Upper lobe of right lung (tissue), 1 donor: ENCODE measurements at places on chromosomes 3 and 15. TPM values are rescaled to one million over a fixed set of nuclear protein-coding genes. Genes with fewer than 3 reads are reported as not detected.

DNA sequence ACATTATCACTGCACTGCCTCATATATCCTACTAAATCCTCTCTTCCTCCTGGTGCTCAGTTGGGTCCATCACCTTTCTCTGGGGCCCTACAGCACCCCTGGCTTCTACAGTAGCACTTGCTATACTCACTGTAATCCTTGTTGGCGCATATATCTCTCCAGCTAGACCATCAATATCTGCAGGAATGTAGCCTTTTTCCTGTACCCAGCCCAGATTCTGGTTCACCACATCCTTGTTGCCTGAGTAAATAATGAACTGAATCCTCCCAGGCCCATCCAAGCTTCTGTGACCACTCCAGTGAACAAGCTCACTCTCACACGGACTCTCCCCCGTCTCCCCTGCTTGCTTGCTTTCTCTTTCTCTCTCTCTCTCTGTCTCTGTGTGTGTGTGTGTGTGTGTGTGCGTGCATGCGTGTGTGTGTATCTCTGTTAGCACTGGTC lies 62.5 kb upstream of the LIPC start:
- H3K4me3 ChIP-seq, result no peak overlapping the region
- H3K36me3 ChIP-seq, result no peaks in the 10 kb centered on the region
- H3K27me3 ChIP-seq, result no peaks in the 10 kb centered on the region
- no peak overlapping the region for H3K27ac ChIP-seq

DNA sequence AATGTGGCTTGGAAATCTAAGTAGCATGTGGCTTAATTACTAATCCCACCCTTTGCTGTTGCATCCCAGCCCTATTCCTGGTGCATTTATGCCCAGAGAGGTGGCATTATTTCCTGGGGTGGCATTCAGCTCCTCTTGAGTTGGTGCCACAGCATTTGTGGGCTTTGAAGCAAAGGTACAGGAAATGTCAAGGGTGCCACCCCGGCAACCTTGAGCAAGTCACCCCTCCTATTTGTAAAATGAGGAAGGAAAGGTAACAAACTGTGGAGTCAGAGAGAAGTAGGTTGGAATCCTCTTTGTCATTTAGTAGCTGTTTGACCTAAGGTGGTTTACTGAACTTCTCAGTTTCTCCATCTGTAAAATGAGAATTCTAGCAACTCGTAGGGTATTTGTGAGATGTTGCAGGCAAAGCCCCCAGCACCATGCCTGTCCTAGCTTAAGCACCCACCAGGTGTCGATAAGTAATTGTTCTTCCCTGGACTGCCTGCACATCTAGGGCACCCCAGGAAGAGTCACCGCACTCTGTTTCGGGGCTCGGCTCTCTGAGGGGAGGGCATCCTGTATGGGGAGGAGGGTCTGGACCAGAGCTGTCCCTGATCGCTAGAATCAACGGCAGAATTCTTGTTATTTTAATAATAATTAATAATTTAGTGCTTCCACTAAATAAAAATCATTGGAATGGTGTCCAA lies 17.1 kb downstream of the ISG20 start:
- DNase-seq, result no peak
- H3K4me3 ChIP-seq, result no peak overlapping the region
- H3K36me3 ChIP-seq, result no peaks in the 10 kb centered on the region
- no peaks in the 10 kb centered on the region for H3K27me3 ChIP-seq
- no peaks in the 10 kb centered on the region for H3K4me1 ChIP-seq

Gene TGM4
- not detected for total RNA-seq

Gene DPPA2
- not detected for total RNA-seq

DNA sequence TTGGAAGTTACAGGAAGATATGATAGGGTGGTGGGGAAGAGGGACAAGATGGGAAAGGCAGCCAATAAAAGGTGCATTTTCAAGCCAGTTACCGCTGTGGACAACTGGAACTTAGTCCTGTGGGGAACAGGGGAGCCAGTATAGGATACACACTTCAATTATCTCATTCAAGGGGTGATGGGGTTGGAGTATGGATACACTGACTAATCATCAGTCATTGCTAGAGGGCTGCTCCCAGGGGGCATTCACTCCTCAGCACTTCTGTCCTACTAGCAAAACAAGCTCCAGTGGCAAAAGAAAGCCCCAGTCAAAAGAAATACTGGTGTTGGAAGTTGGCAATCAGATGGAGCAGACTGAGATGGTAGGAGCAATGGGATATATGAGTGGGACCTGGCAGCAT lies 183.4 kb upstream of the GADL1 start:
- no peak overlapping the region for H3K27ac ChIP-seq
- H3K4me1 ChIP-seq, result no peaks in the 10 kb centered on the region
- H3K4me3 ChIP-seq, result no peak overlapping the region
- DNase-seq, result no peak
- no peaks in the 10 kb centered on the region for H3K27me3 ChIP-seq

Gene DUOXA1
- 138 TPM for total RNA-seq

Gene LYZL4
- not detected for total RNA-seq

- H3K4me1 ChIP-seq, result no peaks in the 10 kb centered on the region
- no peak for DNase-seq
- H3K36me3 ChIP-seq, result no peaks in the 10 kb centered on the region
- no peak overlapping the region for H3K27ac ChIP-seq
Measured at GRCh38 chr3:81352867-81353266, 408.6 kb downstream of the GBE1 start.

GRCh38 chr15:90400005-90400758 lies 12.1 kb downstream of the IQGAP1 start:
- H3K4me1 ChIP-seq, result peaks cover 74% of the 10 kb centered on the region
- peak overlapping the region; percentile 93 for H3K27ac ChIP-seq
- H3K36me3 ChIP-seq, result no peaks in the 10 kb centered on the region
- H3K4me3 ChIP-seq, result no peak overlapping the region

DNA sequence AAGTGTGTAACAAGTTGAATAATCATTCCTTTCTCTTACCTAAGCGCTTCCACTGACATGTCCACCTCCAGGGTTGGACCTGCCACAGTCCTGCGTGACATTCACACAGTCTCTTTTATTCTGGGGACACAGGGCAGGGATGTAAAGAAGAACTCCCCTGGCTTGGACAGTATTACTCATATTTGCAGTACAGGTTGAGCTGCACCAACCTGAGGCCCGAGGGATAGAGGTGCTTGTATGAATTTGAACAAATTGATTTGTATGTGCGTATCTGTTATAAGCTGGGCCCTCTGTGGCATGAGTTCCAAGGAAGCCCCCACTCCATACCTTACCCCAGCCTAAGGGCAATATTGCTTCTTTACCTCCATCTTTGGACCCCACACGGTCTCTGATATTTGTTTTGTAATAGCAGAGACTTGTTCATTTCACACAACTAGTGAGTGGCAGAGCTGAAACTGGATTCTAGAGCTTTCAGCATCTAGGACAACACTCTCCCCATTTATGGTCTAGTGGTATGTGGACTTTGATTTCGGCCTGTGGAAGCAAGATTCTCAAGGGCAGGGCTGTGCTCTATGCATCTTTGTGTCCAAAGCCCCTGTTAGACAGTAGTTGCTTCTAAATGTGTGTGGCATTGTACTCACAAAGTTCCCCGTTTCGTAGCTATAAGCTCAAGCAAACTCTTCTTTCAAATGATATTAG lies 39.2 kb downstream of the FAH start:
- H3K27ac ChIP-seq, result no peak overlapping the region
- no peaks in the 10 kb centered on the region for H3K4me1 ChIP-seq
- peaks cover 13% of the 10 kb centered on the region for H3K36me3 ChIP-seq
- no peaks in the 10 kb centered on the region for H3K27me3 ChIP-seq

- no peaks in the 10 kb centered on the region for H3K36me3 ChIP-seq
- no peak overlapping the region for H3K27ac ChIP-seq
- H3K4me3 ChIP-seq, result no peak overlapping the region
Measured at GRCh38 chr3:18247776-18248310, 177.3 kb downstream of the SATB1 start.

- peaks cover 15% of the 10 kb centered on the region for H3K36me3 ChIP-seq
- peak overlapping the region; percentile 81 for H3K4me3 ChIP-seq
- H3K27ac ChIP-seq, result peak overlapping the region; percentile 94
- peaks cover 13% of the 10 kb centered on the region for H3K4me1 ChIP-seq
- DNase-seq, result no peak
Measured at GRCh38 chr3:119240101-119240590, 532 bp downstream of the B4GALT4 start.

Gene HYAL1
- 78.8 TPM for total RNA-seq

Gene SPG11
- 97.6 TPM for total RNA-seq

- DNase-seq, result no peak
- H3K27ac ChIP-seq, result no peak overlapping the region
- H3K4me3 ChIP-seq, result no peak overlapping the region
- H3K27me3 ChIP-seq, result no peaks in the 10 kb centered on the region
Measured at GRCh38 chr15:79402136-79402535, 30.0 kb upstream of the MINAR1 start.
